ENCODE measurements at places on chromosomes 3 and 15.

- no peak for DNase-seq
These were observed 48.1 kb downstream of the IQSEC1 start for GRCh38 chr3:13025090-13025489.

DNA sequence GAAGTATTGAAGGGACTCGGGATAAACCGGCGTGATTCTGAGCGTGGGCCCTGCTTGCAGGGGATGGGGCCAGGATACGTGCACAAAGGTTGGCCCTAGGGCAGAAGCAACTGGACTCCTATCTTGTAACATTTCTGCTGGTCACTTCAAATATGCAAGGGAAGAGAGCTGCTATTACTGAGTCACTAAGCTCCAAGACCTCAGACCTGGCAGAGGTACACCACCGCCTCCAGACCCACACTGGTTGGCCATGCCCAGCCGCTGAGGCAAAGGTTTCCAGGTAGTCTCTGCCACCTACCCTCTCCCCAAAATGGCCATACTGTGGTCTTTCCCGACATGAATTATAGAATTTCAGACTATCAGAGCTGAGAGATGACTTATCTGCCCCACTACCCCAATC is 13.4 kb upstream of the STRA6 start:
- DNase-seq = no peak

GRCh38 chr3:179715582-179715981 is 62.7 kb downstream of the USP13 start:
- DNase-seq = no peak

GRCh38 chr15:75177360-75178071 is 24.2 kb upstream of the C15orf39 start:
- no peak for DNase-seq

- DNase-seq = no peak
These were observed 87.4 kb downstream of the ADAMTS9 start for GRCh38 chr3:64600246-64600950.

DNA sequence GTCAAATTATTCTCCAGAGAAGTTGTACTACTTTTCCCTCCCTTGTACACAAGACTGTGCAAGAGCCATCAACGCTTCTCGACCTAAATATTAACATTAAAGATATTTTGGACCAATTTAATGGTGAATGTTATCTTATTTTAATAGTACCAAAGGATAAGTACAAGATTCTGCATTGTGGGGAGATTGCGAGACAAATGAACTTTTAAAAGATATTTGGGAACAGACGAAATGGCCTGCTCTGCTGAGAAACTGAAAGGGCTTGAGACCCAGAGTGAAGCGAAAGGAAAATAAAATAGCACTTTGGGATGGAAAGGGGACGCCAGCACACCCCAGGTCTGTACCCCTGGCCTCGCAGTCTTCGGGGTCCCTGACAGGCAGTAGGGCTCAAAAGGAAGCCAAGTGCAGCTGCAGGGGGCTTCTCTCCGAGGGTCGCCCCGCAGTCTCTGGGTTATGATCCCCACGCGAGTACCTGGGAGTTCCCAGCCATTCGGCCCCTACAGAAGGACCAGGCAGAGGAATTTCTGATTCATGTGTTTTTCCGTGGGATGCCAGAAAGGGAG is 97.6 kb upstream of the VGLL3 start:
- peak; percentile 9 for DNase-seq

GRCh38 chr3:164732166-164732565 is 346.1 kb downstream of the SI start:
- DNase-seq = no peak

DNA sequence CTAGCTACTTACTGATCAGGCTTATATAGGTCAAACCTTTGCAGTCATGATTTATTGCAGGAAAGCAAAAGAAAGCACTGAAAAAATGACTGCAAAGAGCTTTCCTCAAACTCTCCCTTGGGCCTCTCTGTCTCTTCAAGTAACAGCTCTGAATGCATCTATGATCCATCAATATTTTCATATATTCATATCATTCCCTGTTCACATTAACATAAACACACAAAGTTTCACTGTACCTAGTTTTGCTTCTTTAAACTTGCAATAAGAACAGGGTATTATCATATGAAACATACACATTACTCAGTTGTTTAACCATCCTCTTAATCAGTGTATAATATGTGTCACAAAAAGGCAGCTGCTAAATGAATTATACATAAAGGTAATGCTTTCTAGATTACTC is 107.9 kb upstream of the ARL6 start:
- DNase-seq = no peak

DNA sequence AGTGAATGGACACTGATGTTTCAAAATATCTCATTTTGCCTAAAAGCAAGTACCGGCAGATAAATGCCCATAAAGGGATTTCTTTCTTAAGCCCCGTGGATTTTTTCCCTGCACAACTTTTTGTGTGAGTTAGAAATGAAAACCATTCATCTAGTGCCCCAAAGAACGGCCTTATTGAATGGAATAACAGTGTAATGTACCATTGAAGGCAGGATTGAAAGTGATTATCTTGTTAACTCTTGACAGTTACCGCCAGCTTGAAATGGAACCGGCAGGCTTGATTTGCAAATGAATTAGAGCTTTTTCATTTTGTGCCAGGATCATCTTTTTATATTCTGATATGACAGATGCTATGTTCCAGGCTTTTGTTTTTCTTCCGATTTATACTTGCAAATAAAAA is 162.2 kb downstream of the RSRC1 start:
- DNase-seq = no peak

GRCh38 chr15:66824424-66824823 is 122.4 kb downstream of the SMAD6 start:
- no peak for DNase-seq
